ENCODE measurements at places on chromosomes 3 and 15.

DNA sequence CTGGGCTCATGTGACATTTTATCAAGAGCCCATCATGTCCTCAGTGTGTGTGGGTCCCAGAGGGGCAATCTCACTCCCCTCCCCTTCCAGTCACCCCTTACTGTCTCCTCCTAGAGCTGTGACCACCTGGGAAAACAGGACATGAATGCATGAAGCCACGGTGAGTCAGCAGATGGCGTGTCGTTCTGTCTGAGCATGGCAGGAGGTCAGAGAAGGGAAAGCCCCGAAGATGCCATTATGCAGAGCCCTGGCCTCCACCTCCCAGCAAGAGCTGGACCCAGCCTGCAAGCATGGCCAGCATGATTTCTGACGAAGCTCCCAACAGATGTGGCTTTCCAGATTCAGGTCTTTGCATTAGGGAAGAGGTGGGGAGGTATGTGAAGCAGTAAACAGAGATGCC lies 118.5 kb downstream of the TLE3 start:
- no peak for DNase-seq

DNA sequence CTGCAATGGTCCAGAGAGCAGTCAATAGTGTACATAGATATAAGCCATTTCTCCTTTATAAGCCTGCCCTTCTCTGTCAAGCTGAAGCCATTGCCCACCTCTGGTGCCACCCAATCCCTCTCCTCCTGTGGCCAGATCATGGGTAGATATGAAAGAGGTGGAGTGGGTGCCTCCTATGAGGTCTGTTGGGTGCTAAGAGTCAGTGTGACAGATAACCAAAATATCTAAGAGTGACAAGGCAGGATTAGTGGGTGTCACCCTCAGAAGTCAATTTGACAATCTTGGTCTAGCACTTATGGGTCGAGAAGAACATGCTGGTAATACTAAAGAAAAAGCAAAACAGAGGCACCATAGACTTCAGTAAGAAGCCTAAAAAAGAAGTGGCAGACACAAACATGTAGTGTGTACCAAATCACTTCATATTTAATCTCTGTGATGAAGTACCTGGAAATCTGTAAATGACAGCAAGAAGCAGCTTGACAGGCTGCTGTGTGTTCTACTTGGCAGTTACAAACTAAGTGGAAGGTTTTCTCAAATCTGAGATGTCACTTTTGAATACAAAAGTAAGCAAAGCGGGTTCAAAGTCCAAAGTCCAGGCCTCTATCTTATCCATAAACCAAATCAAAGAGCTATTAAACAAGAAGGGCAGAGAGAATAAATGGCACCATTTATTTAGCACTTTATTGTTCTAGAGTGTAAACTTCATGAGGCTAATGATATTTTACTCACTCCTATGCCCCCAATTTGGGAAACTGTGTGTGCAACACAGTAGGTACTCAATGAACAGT lies 118.9 kb upstream of the EOMES start:
- no peak for DNase-seq

DNA sequence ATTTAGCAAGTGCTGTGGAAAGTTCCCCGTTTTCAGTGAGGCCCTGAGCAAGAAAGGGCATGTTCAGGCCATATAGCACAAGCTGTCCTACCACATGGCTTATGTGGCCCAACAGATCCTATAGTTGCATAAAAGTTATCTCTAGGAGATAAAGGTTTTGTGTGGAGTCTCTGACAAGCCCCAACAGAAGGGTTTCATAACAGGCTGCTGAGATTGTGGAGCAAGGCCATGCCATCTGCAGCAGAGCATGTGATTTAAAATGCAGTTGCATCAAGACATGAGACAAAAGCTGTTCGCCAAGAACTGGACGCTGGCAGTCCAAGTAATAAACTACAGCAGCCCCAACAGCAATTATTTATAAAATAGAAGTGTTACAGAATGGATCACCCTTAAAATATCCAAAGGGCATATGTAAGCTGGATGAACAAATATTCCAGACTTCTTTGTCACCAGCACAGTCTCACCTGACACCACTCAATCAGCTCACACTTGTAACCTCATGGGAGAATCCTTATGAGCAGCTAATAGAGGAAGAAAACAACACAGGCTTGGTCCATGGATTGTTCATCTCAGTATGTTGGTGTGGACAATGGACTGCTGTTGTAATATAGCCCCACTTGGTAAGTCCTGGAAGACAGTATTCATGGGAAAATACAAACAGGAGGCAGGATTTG lies 14.4 kb upstream of the CLDN1 start:
- DNase-seq = no peak

GRCh38 chr15:89784686-89784960 lies 8.5 kb downstream of the MESP2 start:
- DNase-seq = no peak

DNA sequence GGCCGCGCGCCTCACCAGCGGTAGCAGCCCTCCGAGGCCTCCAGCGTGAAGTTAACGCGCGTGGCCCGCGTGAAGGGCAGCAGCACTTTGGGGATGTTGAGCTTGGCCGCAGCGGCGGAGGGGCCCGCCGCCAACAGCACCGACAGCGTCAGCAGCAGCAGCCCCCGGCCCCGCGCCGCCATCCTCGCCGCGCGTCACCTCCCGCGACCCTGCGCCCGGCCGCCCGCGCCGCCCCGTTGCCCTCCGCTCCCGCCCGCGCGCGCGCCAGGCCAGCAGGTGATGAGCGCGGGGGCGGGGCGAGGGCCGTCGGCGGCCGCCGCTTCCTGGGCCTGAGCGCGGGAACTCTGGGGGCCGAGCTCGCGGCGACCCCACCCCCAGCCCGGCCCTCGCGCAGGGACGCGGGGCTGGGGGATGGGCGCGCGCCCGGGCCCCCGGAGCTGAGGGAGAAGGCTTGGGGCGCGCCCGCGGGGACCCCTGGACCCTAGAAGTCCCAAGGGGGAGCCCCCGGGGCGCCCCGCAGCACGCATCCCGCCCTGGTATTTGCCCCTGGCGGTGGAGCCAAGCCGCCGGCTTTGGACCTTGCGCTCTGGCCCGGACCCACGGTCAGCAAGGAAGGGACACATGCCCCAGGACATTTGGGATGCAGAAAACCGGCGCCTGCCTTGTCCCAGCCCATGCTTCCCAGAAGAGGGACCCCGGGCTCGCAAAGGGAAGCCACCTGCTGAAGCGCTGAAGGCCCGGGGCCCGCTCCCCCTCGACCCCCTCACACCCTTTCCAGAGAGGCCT lies at the start of gene NUP210:
Gene NUP210, minus strand, starts transcription at position 278 of the 786 bp plus-strand sequence. Its CDS starts 96 bp downstream, at position 182.
- peak; percentile 77 for DNase-seq

DNA sequence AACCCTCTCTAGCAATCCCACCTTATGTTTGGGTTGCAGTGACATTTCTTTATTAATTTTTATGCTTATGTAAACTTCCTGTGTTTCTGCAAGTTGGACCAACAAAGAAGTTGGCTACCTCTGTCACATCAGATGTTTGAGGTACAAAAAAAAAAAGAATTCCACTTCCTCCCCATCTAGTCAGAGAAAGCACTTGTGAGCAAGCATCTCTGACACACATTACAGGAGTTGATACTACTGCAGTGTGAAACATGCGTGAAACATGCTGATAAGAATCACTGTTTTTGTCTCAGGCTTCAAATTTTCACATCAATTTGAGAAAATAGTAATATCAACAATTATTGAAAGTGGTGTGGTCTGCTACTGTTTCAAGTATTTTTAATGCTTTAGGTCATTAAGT lies 1.3 kb downstream of the SCAANT1 start:
- no peak for DNase-seq

- DNase-seq = no peak
Measured at GRCh38 chr3:23649448-23649847, 156.3 kb upstream of the UBE2E1 start.

- peak; percentile 42 for DNase-seq
Measured at GRCh38 chr3:195546130-195546560, 3.0 kb upstream of the PPP1R2 start.

GRCh38 chr15:52094811-52095584 lies 17.6 kb downstream of the BCL2L10 start:
- no peak for DNase-seq
